Activated CD4-positive, alpha-beta T cell treated with anti-CD3 and anti-CD28 coated beads, Interleukin-2, amount 50 U/mL, for 24 hours (primary cell): ENCODE measurements at places on chromosomes 5 and 9.
A peak's percentile ranks its signal among the peaks of the same experiment; 100 is the strongest.

GRCh38 chr5:141513627-141514329 is 24.9 kb downstream of the PCDHGC5 start:
- peak; percentile 71 for DNase-seq

- DNase-seq = no peak
These were observed 23.5 kb upstream of the SSBP2 start for GRCh38 chr5:81774374-81774773.

DNA sequence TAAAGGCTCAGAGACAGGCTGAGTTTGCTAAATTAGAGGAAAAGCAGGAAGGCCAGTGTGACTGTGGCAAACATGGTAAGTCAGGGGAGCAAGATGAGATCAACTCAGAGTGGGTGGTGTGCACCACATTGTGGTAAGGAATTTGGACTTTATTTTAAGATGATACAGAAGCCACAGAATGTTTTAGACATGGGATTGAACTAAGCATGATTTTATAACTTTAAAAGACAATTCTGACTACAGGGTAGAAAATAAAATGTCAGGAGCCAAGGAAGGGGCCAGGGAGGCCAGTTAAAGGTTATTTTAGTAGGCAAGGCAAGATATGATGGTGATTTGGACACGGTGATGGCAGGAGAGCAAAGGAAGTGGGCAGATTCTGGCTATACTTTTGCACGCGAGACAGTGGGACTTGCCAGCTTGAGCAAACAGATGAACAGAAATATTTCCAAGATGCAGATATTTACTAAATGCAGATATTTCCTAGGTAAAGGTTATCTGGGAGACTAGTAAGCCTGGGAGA is 53.9 kb downstream of the TSSK1B start:
- no peak for DNase-seq

DNA sequence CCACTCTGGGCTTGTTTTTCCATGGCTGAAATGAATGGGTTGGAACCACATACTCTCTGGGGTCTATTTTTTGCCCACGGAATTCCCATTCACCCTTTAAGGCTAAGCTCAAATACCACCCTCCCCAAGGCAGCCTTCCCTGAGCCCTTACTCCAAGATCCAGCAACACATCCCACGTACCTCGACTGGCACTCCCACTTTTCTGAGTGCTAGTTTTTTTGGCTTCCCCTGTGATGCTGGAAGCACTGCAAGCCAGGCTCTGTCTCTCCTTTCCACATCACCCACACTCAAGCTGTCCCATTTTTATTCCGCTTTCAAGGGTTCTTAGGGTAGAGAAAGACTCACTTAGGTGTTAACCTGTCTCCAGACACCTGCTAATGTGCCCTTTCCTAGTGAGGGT is 6.0 kb downstream of the ST6GALNAC6 start:
- no peak for DNase-seq

DNA sequence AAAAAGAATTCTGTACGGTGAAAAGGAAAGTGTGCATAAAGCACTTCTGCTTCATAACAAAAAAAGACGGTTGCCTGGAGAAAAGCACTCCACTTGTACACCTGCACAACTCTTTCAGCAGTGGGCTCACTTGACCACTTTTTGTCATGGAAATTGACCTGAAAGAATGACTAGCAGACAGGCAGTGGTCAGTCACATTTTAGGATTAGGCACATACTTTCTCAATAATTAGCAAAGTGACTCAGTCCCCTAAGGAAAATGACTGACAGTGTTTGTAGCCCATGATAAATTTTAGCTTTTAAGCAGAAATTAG is 169.3 kb downstream of the FANCC start:
- no peak for DNase-seq

DNA sequence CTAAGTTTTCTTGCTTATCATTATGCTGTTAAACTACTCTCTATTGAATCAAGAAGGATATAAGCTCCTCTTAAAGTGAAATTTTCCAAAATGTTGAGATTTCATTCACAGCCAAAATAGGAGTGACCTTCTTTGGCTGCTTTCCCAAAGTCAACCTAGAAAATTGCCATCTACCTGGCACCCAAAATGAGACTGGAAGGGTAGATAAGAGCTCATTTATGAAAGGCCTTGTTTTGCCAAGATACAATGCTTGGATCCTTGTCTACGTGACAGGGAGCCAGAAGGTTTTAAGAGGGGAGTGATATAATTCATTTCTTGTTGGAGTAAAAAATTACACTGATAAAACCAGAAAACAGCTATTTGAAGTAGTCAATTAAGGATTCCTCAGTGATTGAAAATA is 287.1 kb downstream of the IZUMO3 start:
- no peak for DNase-seq

DNA sequence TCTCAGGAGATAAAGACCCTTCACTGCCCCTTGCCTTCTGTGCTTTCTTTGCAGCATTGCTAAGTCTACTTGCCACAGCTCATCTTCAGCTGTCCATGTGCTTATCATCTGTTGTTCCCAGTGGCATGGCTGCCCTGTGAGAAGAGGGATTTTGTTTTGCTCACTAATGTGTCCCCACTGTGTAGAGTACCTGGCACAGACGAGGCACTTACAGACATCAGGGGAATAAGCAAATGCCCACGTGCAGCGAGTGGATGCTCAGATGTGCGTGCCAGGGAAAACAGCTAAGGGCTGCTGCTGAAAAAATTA is 31.0 kb downstream of the DAP start:
- no peak for DNase-seq

DNA sequence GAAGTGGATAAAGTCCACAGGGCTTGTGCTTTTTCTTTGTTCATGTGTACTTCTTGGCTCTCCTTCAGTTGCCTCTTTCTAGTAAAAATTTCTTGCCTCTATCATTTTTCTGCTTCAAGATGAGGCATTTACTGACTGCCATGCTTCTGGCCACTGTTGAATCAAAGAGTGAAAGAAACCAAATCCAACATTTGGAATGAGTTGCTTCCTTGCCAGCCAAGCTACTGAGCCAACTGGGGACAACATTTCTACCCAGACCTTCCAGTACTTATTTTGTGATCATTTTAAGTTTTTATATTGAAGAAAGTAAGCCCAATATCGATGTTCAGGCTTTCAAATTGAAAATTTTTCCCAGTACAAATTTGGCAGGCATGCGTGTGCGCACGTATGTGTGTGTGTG is 73.2 kb downstream of the SNCAIP start:
- no peak for DNase-seq

GRCh38 chr5:78657201-78657600 is 8.6 kb upstream of the LHFPL2 start:
- no peak for DNase-seq

DNA sequence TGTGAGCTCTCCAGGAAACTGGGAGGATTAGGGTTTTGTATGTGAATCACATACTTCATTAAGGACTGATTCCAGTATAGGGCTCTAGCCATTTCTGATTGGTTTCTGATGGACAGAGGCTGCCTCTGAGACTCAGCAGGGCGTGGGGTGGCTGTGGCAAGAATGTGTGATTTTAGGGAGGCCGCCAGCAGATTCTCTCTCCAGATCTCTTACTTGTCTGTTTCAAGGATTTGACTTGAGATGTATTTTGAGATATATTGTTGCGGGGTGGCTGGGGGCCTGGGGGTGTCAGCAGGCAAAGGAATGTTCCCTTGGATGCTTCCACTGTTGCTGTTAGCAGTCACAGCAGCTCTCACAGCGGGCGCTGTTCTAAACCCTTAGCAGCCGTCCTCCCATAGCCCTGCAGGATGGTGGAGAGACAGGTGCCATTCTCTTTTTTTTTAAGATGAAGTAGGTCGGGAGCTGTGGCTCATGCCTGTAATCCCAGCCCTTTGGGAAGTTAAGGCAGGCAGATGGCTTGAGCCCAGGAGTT is 8.0 kb upstream of the HNRNPAB start:
- no peak for DNase-seq

- no peak for DNase-seq
These were observed 16.9 kb upstream of the COL5A1 start for GRCh38 chr9:134624621-134625181.

DNA sequence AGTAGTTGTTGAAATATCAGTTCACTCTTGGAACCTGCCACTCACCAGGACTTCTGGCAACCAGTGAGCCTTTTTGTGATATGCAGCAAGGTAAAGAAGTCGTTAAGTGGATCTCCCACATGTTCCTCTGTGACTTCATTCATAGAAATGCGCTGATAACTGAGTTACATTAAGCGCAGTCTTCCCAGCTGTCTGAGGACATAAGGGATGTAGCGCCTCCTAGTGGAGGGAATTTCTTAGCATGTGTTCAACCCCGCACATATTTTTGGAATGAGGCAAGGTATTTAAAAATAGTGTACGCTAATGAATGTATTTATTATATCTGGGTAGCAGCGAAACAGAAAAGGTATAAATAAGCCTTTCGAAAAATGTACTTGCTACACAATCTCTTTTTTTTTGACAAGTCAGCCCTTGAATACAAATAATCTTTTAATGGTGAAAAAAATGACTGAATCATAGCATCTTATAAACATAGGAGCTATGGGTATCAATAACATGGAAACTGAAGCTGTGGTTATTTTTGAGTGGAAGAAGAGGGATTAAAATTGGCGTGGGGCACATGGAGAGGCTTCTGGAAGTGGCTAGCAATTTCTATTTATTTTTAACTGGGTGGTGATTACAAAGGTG is 38.0 kb downstream of the PALM2AKAP2 start:
- DNase-seq = peak; percentile 12

- no peak for DNase-seq
These were observed 106.6 kb upstream of the HMHB1 start for GRCh38 chr5:143705381-143705780.

- DNase-seq = no peak
These were observed 2.0 kb upstream of the ZNF622 start for GRCh38 chr5:16467363-16468219.

GRCh38 chr5:621341-621761 is 9.2 kb downstream of the CEP72 start:
- DNase-seq = no peak

DNA sequence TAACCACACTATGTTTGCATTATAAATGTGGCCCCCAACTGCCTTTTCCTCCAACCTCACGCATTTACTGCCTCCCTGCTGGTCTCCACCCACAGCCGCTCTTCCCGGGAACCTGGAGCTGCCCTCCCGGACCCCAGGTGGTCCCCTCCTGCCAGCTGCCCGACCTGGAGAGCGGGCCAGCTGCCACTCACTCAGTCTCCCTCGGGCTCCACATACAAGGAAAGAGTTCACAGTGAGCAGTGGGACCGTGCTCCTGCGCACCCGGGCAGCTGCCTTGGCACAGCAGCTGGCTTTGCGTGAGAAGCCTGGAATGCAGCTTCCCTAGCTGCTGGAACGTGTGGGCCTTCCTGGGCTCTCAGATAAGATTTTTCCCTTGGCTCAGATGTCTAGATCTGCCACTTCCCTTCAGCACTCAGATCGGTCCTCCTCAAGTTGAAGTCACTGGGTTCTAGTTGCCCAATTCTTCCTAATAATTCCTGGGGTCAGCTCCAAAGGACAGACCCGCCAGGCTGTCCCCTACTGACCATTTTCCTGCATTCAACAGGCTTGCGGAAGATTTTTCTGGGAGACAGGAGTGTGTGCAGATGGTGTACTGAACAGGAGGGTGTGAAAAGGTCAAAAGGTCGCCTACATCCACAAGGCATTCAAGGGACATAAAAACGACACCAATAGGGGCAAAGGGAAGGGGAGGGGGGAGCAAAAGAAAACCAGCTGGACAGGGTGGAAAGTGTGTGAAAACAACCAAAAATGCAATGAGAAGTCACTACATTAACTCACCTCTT is 69.1 kb downstream of the MYO10 start:
- no peak for DNase-seq

DNA sequence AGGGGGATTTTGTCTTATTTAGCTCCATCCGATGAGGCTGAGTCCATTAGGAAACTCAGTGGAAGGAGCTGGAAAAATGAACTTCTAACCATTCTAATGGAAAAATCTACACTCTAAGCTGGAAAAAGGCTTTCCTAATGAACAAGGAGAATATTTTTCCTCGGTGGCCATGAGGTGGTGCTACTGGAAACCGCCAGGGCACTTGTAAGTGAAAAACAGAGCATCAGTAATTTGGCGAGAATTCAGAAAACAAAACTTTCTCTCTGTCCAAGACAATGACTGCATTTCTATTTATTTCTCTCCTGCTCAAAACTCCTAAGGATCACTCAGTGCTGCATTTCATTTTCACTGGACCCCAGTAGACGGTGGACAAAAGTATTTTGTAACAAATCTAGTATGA is 237.6 kb downstream of the TENT4A start:
- DNase-seq = no peak
